ENCODE measurements at places on chromosomes 1 and 21.

- no peak overlapping the region for H3K4me3 ChIP-seq
- no peak for DNase-seq
- no peaks in the 10 kb centered on the region for H3K4me1 ChIP-seq
- H3K36me3 ChIP-seq: no peaks in the 10 kb centered on the region
- no peaks in the 10 kb centered on the region for H3K27me3 ChIP-seq
- no peak overlapping the region for H3K27ac ChIP-seq
Measured at GRCh38 chr21:28237661-28238060, 755.0 kb downstream of the LTN1 start.

GRCh38 chr1:86503406-86504136 is 34.8 kb downstream of the CLCA1 start:
- no peaks in the 10 kb centered on the region for H3K36me3 ChIP-seq
- H3K27me3 ChIP-seq: no peaks in the 10 kb centered on the region
- H3K4me1 ChIP-seq: peaks cover 17% of the 10 kb centered on the region
- DNase-seq: no peak

GRCh38 chr1:53766831-53767405 is 28.0 kb upstream of the GLIS1 start:
- H3K27me3 ChIP-seq: no peaks in the 10 kb centered on the region
- H3K27ac ChIP-seq: no peak overlapping the region
- no peak overlapping the region for H3K4me3 ChIP-seq
- no peaks in the 10 kb centered on the region for H3K4me1 ChIP-seq

DNA sequence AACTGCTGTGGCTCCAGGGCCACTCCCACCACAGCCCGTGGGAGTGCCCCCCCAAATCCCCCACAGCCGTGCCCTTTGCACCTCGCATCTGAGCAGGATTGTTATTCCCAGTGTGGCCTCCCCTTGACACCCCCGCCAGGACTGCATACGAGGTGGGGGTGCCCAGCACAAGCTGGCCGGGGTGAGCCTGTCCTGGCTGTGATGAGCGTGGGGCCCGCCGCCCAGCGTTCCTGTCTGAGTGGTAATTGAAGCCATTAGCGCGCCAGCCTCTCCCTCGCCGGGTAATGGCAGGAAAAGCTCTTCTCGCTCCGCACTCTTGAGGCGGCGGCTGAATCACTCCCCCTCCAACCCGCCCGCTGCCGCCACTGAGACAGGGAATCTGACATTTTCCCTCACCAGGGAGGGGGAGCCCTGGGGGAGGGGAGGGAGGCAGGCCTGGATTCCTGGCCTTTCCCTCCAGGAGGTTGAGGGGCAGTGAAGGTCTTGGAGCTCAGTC is 27.7 kb downstream of the PTPRF start:
- H3K36me3 ChIP-seq: peaks cover 61% of the 10 kb centered on the region
- H3K27me3 ChIP-seq: no peaks in the 10 kb centered on the region
- no peak for DNase-seq
- H3K4me1 ChIP-seq: peaks cover 13% of the 10 kb centered on the region
- no peak overlapping the region for H3K4me3 ChIP-seq

DNA sequence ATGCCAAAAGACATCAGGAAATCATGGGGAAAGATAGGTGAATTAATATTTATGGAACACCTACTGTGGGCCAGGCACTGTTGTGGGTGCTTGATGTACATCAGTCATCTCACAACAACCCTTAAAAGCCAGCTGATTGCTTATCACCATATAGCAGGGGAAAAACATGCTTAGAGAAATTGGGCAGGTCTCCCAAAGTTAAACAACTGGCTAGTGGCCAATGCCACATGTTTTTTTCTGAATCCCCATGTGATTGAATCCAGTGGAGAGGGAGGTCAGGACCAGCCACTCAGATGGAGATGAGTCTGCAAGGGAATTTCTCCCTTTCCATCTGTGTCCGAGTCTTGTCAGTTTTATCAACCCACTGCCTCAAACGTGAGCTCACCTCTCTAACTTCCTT is 33.5 kb downstream of the UTP25 start:
- H3K4me1 ChIP-seq: no peaks in the 10 kb centered on the region
- DNase-seq: no peak
- no peaks in the 10 kb centered on the region for H3K36me3 ChIP-seq
- H3K27me3 ChIP-seq: peaks cover 28% of the 10 kb centered on the region
- H3K27ac ChIP-seq: no peak overlapping the region
- no peak overlapping the region for H3K4me3 ChIP-seq

- no peak overlapping the region for H3K4me3 ChIP-seq
- no peaks in the 10 kb centered on the region for H3K36me3 ChIP-seq
- H3K27ac ChIP-seq: no peak overlapping the region
- H3K4me1 ChIP-seq: peaks cover 44% of the 10 kb centered on the region
Measured at GRCh38 chr1:19057784-19058475, 101.5 kb upstream of the IFFO2 start.

GRCh38 chr1:82600314-82600713 is 799.6 kb downstream of the ADGRL2 start:
- H3K36me3 ChIP-seq: no peaks in the 10 kb centered on the region
- H3K4me1 ChIP-seq: no peaks in the 10 kb centered on the region
- no peak overlapping the region for H3K4me3 ChIP-seq
- H3K27me3 ChIP-seq: no peaks in the 10 kb centered on the region

GRCh38 chr1:100188617-100189016 is 10.6 kb upstream of the LRRC39 start:
- H3K27me3 ChIP-seq: no peaks in the 10 kb centered on the region
- DNase-seq: no peak
- H3K27ac ChIP-seq: no peak overlapping the region
- H3K36me3 ChIP-seq: no peaks in the 10 kb centered on the region
- no peak overlapping the region for H3K4me3 ChIP-seq

DNA sequence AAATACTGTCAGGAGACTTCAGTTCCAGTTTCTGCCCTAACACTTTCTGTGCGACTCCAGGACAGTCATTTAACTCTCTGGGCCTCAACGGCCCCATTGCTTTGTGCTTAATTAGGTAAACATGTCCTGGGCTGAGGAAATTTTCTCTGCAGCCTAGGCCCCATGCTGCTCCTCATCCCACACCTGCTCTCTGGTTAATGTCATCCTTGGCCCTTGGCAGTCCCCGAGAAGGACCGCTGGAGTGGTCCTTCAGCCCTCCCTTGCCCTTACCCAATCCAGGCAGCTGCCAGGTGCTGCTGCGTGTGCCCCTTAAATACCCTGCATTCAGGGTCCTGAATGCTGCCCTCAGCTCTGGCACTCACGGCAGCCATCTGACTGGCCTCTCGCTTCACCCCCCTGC is 18.7 kb downstream of the UBL4B start:
- no peak overlapping the region for H3K27ac ChIP-seq
- no peaks in the 10 kb centered on the region for H3K27me3 ChIP-seq
- H3K4me1 ChIP-seq: peaks cover 11% of the 10 kb centered on the region

DNA sequence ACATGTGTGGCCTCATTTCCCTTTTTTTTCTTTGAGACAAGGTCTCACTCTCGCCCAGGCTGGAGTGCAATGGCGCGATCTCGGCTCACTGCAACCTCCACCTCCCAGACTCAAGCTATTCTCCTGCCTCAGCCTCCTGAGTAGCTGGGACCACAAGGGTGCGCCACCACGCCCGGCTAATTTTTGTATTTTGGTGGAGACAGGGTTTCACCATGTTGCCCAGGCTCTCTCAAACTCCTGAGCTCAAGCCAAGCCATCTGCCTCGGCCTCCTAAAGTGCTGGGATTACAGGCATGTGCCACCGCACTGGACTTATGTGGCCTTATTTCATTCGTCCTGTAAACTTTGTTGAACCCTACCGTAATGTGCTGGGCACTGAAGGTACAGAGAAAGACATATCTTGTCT is 569 bp upstream of the WARS2 start:
- no peaks in the 10 kb centered on the region for H3K27me3 ChIP-seq
- peaks cover 3% of the 10 kb centered on the region for H3K4me1 ChIP-seq
- peaks cover 4% of the 10 kb centered on the region for H3K36me3 ChIP-seq
- H3K4me3 ChIP-seq: peak overlapping the region; percentile 71
- H3K27ac ChIP-seq: peak overlapping the region; percentile 98
- DNase-seq: no peak

DNA sequence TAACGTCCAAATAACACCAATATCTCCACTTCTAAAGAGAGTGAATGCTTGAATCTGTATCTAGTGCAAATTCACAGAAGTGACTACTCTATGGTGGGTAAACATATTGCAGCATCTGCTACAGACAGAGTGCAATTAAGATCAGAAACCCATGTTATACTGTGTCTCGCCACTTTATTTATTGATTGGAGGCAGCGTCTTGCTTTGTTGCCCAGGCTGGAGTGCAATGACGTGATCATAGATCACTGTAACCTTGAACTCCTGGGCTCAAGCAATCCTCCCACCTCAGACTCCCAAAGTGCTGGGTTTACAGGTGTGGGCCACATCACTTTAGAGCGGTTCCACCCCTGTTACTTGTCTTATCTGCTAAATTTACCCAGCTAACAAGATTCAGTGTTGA is 57.0 kb downstream of the HLCS start:
- DNase-seq: no peak
- H3K27me3 ChIP-seq: no peaks in the 10 kb centered on the region
- no peaks in the 10 kb centered on the region for H3K4me1 ChIP-seq
- no peaks in the 10 kb centered on the region for H3K36me3 ChIP-seq

DNA sequence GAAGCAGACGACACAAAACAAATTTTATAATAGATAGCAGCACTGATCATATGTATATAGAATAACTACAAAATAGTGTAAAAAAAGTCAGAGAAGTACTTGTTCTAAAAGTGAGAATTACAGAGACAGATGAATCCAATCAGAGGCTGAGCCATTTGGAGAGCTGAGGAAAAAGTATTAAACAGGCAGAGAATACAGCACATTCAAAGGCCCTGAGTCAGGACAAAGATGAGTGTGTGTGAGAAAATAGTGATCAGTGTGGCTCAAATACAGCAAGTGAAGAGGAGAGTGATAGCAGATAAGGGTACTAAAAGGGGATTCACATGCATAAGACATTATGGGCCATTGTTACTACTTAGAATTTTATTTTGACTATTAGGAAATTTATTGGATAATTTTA is 430.6 kb upstream of the BRINP3 start:
- H3K27ac ChIP-seq: no peak overlapping the region
- DNase-seq: no peak
- H3K36me3 ChIP-seq: no peaks in the 10 kb centered on the region
- H3K4me3 ChIP-seq: no peak overlapping the region

DNA sequence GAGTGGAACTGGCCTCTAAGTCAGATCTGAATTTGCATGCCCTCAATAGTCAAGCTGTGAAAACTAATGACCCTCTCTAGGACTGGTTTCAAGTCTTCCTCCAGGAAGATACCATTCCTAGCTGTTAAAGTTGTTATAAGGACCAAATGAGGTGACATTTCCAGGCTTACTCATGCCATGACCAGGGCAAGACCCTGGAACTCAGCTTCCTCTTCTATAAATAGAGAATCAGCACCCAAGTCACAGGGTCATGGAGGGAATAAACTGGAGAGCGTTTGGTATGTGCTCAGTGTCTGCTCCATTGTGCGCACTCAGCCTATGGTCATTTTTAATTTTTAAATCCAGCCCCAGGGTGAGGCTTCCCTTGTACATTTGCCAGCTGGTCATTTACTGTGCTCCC is 2.5 kb downstream of the S100A9 start:
- no peaks in the 10 kb centered on the region for H3K27me3 ChIP-seq
- peaks cover 38% of the 10 kb centered on the region for H3K4me1 ChIP-seq
- H3K4me3 ChIP-seq: peak overlapping the region; percentile 43
- no peak for DNase-seq
- no peaks in the 10 kb centered on the region for H3K36me3 ChIP-seq

- H3K27me3 ChIP-seq: no peaks in the 10 kb centered on the region
- H3K36me3 ChIP-seq: no peaks in the 10 kb centered on the region
- peaks cover 5% of the 10 kb centered on the region for H3K4me1 ChIP-seq
- DNase-seq: no peak
- no peak overlapping the region for H3K27ac ChIP-seq
- H3K4me3 ChIP-seq: no peak overlapping the region
Measured at GRCh38 chr1:27047914-27048313, 35.3 kb upstream of the TENT5B start.

DNA sequence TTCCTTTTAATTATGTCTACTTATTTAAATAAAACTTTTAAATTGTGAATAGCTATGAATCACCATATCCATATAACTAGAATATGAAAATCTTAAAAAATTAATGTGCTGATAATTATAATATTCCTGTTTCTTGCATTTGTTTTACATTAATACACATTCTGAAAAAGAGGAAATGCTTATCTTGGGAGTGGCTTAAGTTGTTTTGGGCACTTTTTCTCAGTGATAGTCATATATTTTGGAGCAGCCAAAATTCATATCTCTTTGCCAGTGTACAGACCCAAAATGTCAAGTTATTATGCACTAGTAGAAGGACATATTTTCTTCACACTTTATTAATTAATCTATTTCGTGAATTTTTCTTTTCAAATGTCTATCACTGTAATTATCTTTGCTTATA is 838.5 kb downstream of the USP25 start:
- no peak overlapping the region for H3K27ac ChIP-seq
- no peaks in the 10 kb centered on the region for H3K36me3 ChIP-seq
- H3K4me1 ChIP-seq: no peaks in the 10 kb centered on the region
- no peak overlapping the region for H3K4me3 ChIP-seq
- no peak for DNase-seq
- no peaks in the 10 kb centered on the region for H3K27me3 ChIP-seq

DNA sequence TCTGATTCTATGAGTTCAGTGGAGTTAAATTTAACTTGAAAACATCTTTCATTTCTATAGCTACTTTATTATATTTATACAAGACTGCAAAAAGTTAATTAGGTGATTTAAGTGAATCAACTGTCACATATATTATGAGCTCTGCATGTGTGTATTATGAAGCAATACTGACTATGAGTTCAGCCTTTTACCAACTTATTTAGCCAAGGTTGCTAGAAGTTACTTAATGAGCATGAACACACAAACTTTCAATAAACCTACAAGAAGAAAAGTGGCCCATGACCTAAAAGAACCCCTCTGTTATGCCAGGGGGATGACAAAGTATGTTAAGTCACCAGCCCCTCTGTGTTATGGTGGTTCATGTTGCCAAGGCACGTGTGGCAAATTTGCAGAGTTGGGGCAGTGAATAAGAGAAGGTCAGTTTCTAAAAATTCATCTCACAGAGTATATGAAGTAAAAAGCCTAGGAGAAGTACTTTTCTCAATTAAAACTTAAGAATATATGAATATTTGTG is 86.7 kb upstream of the LYPLAL1 start:
- H3K27me3 ChIP-seq: no peaks in the 10 kb centered on the region
- no peak overlapping the region for H3K4me3 ChIP-seq
- no peaks in the 10 kb centered on the region for H3K4me1 ChIP-seq
- H3K27ac ChIP-seq: no peak overlapping the region
- H3K36me3 ChIP-seq: no peaks in the 10 kb centered on the region

All from esophagus squamous epithelium (tissue), 5 donors.